ENCODE measurements at places on chromosomes 12 and 14. TPM values are rescaled to one million over a fixed set of nuclear protein-coding genes. Genes with fewer than 3 reads are reported as not detected.
A peak's percentile ranks its signal among the peaks of the same experiment; 100 is the strongest.

DNA sequence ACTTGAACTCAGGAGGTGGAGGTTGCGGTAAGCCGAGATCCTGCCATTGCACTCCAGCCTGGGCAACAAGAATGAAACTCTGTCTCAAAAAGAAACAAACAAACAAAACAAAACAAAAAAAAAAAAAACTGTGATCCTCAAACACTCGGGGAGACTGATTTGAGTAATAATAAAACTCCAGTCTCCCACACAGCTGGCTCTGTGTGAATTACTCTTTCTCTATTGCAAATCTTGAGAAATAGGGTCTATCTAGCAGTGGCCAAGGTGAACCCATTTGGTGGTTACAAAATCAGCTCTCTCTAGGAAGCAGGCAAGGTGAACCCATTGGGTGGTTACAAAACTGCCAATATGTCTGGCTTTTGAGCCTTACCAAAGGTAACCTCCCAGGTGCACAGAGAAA lies 6.0 kb upstream of the ACOT6 start:
- H3K27me3 ChIP-seq, result peaks cover 9% of the 10 kb centered on the region
- H3K4me3 ChIP-seq, result no peak overlapping the region
- H3K4me1 ChIP-seq, result no peaks in the 10 kb centered on the region

DNA sequence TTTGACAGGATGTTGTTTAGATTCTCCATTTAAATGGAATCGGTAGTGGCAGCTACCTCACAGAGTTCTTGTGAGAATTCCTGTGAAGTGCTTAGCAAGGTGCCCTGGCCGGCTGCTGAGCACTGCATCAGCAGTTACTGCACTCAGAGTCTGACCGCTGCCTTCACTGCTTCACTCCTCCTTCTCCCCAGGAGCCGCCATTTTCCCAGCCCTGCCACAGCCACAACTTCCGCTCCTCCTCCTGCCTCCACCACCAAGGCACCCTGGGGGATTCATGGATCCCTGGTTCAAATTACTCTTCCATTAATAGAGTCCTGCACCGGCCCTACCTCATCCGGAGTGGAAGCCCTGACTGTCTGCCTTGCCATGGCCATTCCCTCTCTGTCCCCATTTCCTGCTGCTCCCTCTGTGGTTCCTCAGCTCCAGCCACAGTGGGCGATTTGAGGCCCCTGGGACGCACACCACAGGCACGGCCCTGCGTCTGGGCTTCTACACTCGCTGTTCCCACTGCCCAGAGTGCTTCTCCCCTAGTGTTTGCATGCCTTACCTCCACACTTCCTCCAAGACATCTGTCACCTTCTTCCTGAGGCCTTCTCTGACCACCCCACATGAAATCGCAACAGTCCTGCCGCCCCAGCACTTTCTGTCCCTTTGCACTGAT lies 210.3 kb downstream of the IPO8 start:
- no peak for DNase-seq
- H3K36me3 ChIP-seq, result no peaks in the 10 kb centered on the region
- H3K27me3 ChIP-seq, result peaks cover 8% of the 10 kb centered on the region
- H3K4me1 ChIP-seq, result no peaks in the 10 kb centered on the region
- no peak overlapping the region for H3K27ac ChIP-seq
- H3K4me3 ChIP-seq, result no peak overlapping the region

The GALNT6 gene
- 12.6 TPM for total RNA-seq

- no peak overlapping the region for H3K4me3 ChIP-seq
- DNase-seq, result no peak
- peaks cover 5% of the 10 kb centered on the region for H3K4me1 ChIP-seq
- peaks cover 2% of the 10 kb centered on the region for H3K36me3 ChIP-seq
Observed at GRCh38 chr14:74552623-74553022, 59.1 kb downstream of the ISCA2 start.

GRCh38 chr12:112822056-112822455 lies 30.5 kb downstream of the RPH3A start:
- H3K4me1 ChIP-seq, result no peaks in the 10 kb centered on the region
- peaks cover 22% of the 10 kb centered on the region for H3K27me3 ChIP-seq
- DNase-seq, result no peak
- no peak overlapping the region for H3K4me3 ChIP-seq
- H3K27ac ChIP-seq, result no peak overlapping the region

DNA sequence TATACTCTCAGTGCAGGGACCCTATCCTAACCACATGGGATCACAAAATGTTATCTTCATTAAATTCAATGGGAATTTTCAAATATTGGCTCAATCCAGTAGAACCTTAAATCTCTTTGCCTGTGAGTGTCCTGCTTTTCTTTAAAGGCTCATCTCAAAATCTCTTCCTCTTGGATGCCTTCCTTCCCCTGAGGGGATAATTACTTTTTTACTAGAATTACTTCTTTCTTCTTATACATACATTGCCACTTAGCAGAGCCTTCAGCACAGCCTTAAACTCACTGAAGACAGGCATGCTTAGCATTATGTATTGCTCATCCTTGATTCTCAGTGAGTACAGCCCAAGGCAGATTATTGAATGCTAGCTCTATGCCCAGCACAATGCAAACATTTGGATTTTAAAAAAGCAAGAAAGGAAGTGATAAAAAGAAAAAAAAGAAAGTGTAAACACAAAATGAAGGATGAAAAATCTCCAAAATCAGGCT lies 1918.0 kb upstream of the FLRT2 start:
- H3K4me3 ChIP-seq, result no peak overlapping the region
- no peaks in the 10 kb centered on the region for H3K36me3 ChIP-seq
- no peak overlapping the region for H3K27ac ChIP-seq
- H3K4me1 ChIP-seq, result no peaks in the 10 kb centered on the region
- no peak for DNase-seq

DNA sequence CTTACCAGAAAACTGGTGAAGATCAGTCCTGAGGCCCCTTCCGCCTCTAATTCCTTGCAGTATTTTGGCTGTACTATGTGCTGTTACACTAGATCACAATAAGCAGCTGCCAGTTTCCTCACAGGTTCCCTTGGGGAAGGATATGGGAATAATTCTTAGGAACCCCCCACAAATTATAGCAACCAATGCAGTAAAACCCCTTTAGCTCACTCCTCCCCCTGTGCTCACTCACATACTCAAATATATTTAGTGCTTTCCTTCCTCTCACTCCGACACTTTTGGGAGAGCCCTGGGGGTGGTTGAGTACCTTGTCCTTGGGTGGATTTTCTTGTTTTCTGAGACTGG lies 162.7 kb downstream of the ETV6 start:
- H3K27ac ChIP-seq, result peak overlapping the region; percentile 90
- H3K4me3 ChIP-seq, result peak overlapping the region; percentile 86
- no peaks in the 10 kb centered on the region for H3K27me3 ChIP-seq
- peaks cover 46% of the 10 kb centered on the region for H3K4me1 ChIP-seq

DNA sequence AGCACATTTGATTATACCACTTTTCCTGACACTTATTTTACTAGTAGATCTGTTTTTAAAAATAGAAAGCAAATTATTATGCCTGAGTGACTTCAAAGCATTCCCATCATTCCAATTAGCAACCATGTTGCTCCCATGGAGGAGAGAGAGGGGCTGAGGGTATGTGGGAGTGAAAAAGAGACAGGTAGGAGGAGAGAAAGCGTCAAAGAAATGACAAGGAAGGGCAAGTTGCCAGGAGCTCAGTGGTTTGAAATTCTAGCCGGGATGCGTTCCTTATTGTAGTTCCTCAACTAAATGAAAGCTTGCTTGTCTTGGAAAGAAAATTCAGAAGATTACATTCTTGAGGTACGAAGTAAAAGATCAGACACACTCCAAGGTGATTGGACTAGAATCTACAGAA lies 92.4 kb upstream of the PKP2 start:
- no peaks in the 10 kb centered on the region for H3K4me1 ChIP-seq
- H3K4me3 ChIP-seq, result no peak overlapping the region
- H3K36me3 ChIP-seq, result no peaks in the 10 kb centered on the region
- H3K27me3 ChIP-seq, result no peaks in the 10 kb centered on the region
- H3K27ac ChIP-seq, result no peak overlapping the region
- no peak for DNase-seq

The TAS2R19 gene
- 1.4 TPM for total RNA-seq

All from T-helper 17 cell (primary cell).